ENCODE measurements at places on chromosomes 4 and X.

GRCh38 chrX:29143356-29143755, 556.1 kb downstream of the IL1RAPL1 start:
- no peak for DNase-seq

GRCh38 chrX:118153270-118153669, 36.7 kb upstream of the KLHL13 start:
- DNase-seq = no peak

GRCh38 chr4:147591106-147591505, 26.1 kb upstream of the TMEM184C start:
- DNase-seq = no peak

GRCh38 chr4:125760201-125760819, 445.6 kb downstream of the FAT4 start:
- no peak for DNase-seq

GRCh38 chr4:113116414-113117357, 67.2 kb downstream of the ANK2 start:
- DNase-seq = no peak

GRCh38 chr4:38266616-38267015, 306.4 kb downstream of the PTTG2 start:
- DNase-seq = no peak

GRCh38 chrX:19152762-19153161, 30.5 kb upstream of the ADGRG2 start:
- no peak for DNase-seq

All from stimulated activated CD4-positive, alpha-beta T cell treated with anti-CD3 and anti-CD28 coated beads, Interleukin-12 subunit alpha, Interleukin-12 subunit beta, amount 100 ng/mL, for 4 hours (primary cell).